C1 segment of cervical spinal cord (tissue), 14 donors: ENCODE measurements at places on chromosomes 2 and 18.

DNA sequence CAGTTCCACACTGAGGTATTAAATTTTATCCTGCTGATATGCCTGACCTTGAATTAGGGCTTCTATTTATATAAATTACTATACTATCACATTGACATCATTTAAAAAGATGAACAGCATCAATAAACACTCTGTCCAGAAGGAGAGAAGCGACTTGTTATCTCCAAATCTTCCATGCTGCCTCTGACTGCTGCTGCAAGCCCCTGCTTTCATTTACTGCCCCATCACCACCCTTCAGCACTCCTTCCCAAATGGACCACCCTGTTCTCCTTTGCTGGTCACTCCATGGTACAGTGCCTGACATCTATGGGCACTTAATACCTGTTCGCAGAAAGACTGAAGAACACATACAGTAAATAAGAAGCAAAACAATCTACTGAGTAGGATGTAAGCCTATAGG is 48.1 kb downstream of the KLF7 start:
- no peak for DNase-seq

DNA sequence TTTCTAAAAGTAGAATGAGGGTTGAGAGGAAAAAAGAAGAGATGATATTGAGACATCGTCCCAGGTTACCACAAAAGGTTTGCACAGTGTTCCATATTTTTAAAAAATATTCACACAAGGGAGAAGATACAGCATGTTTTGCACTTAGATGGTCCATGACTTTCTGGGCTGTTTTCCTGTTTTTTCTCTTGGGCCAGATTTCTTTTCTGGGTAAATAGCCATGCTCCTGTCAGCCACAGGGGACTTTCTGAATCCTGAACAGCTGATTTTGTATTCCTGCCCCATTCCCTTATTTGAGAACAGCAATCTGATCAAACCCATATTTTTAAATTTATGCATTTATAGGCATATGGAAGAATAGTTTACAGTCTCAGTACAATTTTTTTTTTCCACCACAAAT is 185.9 kb upstream of the NRP2 start:
- no peak for DNase-seq

DNA sequence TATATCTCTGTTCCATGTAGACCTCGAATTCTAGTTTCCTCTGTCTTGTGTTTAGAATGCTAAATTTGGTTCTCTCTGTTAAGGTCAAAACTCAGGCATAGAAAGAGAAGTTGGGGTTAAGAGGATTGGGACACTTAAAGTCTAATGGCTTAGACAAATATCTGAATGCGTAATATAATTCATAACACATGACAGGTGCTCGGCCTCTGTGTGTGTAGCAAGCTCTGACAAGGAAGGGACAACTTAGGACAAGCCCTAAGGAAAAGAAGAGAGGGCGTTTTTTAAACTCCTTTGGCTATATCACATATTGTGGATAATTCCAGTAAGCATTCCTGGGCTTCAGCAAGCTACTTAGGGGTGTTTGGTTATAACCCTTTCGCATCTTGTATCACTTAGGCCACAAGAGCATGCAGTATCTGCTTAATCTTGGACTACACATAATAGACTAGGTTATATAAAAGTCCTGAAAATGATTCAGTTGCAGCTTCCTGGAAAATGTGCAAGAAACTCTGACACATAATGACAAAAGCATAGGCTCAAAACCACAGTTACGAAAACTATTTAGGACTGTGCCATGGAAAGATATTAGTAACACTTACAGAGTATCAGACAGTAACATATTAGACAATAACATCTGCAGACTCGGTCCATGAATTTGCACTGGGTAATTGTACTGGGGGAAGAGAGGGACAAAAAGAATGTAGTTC is 16.1 kb upstream of the CREB1 start:
- no peak for DNase-seq

GRCh38 chr18:13418013-13418710 is 199.6 kb downstream of the LDLRAD4 start:
- no peak for DNase-seq

- no peak for DNase-seq
These were observed 340.6 kb downstream of the HRH4 start for GRCh38 chr18:24801001-24801400.

GRCh38 chr2:149020432-149020851 is 18.1 kb upstream of the LYPD6B start:
- DNase-seq, result no peak

GRCh38 chr2:174610243-174610995 is 12.8 kb upstream of the WIPF1 start:
- DNase-seq, result no peak

DNA sequence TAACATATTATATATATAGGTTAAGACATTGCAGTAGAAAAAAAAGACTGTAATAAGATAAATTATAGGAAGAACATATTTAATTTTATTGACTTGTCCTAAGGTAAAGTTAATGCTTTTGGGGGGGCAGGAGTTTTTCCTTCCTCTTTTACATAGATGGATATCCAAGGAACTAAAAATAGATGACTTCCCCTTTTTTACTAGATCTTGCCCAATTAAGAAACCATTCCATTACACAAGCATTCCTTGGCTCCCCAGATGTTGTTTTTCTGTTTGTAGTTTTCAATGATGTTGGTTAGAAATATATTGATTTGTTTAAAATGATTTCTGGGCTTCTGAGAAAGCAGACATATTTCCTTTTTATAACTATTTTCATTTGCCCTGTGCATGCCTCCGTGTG is 22.4 kb upstream of the PMAIP1 start:
- DNase-seq, result no peak

GRCh38 chr2:76450024-76450475 is 739.3 kb upstream of the GCFC2 start:
- no peak for DNase-seq

- no peak for DNase-seq
These were observed 49.7 kb downstream of the SH3BP4 start for GRCh38 chr2:235001237-235002133.

DNA sequence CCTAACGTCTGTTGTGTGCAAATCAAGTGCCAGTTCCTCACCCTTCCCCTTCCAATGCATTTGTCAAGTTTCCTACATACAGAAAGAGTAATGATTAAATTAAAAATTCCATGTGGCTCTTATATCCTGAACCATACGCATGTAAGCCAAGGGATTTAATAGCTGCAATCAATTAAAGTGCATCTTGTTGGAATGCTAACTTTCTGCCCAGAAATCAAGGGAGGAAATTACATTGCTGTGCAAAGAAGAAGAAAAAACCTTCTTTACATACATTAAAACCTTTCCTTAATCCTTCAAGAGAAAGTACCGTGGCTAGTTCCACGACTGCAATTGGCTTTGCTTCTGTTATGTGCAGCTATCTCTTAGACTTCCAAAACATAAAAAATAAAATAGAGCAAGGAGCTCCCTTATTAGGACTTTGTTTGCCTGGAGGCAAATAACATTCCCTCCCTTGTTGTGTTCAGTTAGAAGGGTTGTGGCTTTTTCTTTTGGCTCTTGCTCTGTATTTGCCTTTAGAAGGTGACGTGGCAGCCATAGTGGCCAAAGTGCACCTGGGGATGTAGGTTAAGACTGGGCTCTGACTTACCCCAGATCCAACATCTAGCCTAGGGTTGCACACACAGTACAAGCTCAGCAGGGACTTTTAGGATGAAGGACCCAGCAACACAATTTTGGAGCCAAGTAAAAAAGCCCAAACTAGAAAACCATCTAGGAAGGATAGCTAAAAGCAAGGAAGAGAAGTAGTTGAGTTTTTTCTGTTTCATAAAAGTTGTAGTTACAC is 158.3 kb downstream of the ANTXR1 start:
- no peak for DNase-seq

GRCh38 chr2:70936979-70937811 is 1.5 kb downstream of the ATP6V1B1 start:
- no peak for DNase-seq

- no peak for DNase-seq
These were observed 56.1 kb upstream of the FHL2 start for GRCh38 chr2:105454801-105455485.

- DNase-seq, result no peak
These were observed 159.6 kb upstream of the LMAN1 start for GRCh38 chr18:59518705-59519104.

DNA sequence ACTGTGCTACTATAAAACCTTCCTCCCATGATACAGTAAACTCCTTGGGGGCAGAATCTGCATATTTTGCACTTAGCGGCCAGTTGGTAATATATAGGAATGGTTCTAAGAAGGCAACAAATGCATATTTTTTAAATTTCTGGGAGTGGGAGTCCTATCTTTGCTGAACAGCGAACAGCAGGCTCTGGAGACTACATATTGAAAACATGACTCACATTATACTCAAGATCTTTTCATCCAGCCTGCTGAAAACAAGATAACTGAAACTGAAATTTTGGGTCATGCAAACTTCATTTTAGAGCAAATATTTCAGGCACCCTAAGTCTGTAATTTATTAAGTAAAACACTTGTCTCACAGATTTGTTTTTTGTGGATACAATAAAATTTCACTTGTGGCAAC is 122.2 kb downstream of the SATB2 start:
- no peak for DNase-seq

- no peak for DNase-seq
These were observed 116.6 kb downstream of the LAMA3 start for GRCh38 chr18:23805898-23806297.
